Activated CD4-positive, alpha-beta T cell treated with anti-CD3 and anti-CD28 coated beads, Interleukin-2, amount 10 ng/mL, durations not matched to agents 7 days and 5 days (primary cell): ENCODE measurements at places on chromosomes 7 and 10.
A peak's percentile ranks its signal among the peaks of the same experiment; 100 is the strongest.

DNA sequence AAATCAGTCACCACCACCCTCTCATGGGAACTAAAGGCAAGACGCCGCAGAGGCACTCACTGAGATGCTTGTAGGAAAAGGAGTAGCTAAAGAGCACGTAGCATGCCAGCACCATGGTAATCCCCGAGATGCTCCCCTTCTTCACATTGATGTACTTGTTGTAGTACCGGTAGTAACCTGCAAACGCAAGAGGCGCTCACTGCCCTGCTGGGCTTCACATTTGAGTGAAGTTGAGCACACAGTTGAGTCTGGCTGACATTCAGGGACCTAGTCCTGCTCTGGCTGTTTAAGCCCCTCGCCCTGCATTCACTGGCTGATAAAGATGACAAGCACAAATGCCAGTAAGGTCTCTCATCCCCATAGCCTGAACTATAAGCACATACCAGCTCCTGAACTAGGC, 6.9 kb downstream of the ATP5MF start:
- peaks cover 40% of the 10 kb centered on the region for H3K36me3 ChIP-seq
- no peak overlapping the region for H3K4me3 ChIP-seq
- peaks cover 17% of the 10 kb centered on the region for H3K4me1 ChIP-seq
- DNase-seq: peak; percentile 45
- no peaks in the 10 kb centered on the region for H3K27me3 ChIP-seq

DNA sequence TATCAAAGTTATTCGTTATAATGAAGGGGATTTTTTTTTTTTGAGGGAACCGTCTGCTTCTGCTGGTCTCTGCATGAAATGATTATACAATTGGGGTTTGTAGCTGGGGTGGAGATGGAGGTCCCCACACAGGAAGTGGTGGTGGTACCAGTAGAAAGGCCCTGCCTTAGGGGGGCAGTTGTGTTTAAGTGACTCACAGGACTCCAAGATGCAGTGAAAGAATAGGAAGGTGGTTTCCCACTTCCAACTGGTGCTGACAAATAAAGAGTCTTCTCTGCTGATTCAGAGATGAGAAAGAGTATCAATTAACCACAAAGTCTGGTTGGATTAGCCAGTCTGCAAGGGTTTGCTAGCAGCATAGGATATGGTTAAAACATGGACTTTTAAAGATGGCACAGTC, 376.0 kb downstream of the SORCS3 start:
- no peak for DNase-seq
- H3K4me1 ChIP-seq: peaks cover 7% of the 10 kb centered on the region
- H3K27me3 ChIP-seq: no peaks in the 10 kb centered on the region
- H3K4me3 ChIP-seq: no peak overlapping the region

GRCh38 chr7:36760856-36761762, 36.8 kb upstream of the AOAH start:
- no peak overlapping the region for H3K4me3 ChIP-seq
- no peaks in the 10 kb centered on the region for H3K27me3 ChIP-seq
- H3K27ac ChIP-seq: no peak overlapping the region

- no peak within 1 kb of the TSS for H3K4me3 ChIP-seq
- H3K27me3 ChIP-seq: peaks cover 36% of the 10 kb centered on the region
- no peaks in the 10 kb centered on the region for H3K36me3 ChIP-seq
Observed at GRCh38 chr10:120456626-120457430, at the start of gene PLPP4. Gene PLPP4 (plus strand): TSS chr10:120457227. CDS start chr10:120457306, 79 bp downstream.

- peaks cover 28% of the 10 kb centered on the region for H3K4me1 ChIP-seq
- H3K36me3 ChIP-seq: peaks cover 32% of the 10 kb centered on the region
- peak within 1 kb of the TSS; percentile 99 for H3K27ac ChIP-seq
- no peaks in the 10 kb centered on the region for H3K27me3 ChIP-seq
Observed at GRCh38 chr10:38010119-38010903, at the start of gene ZNF33A. Gene ZNF33A (plus strand): TSS chr10:38010675. CDS start chr10:38012342, 1,667 bp downstream.

- no peak overlapping the region for H3K4me3 ChIP-seq
- no peaks in the 10 kb centered on the region for H3K27me3 ChIP-seq
- H3K4me1 ChIP-seq: no peaks in the 10 kb centered on the region
- DNase-seq: no peak
- no peaks in the 10 kb centered on the region for H3K36me3 ChIP-seq
- no peak overlapping the region for H3K27ac ChIP-seq
Observed at GRCh38 chr7:47622586-47622945, 40.7 kb upstream of the TNS3 start.

DNA sequence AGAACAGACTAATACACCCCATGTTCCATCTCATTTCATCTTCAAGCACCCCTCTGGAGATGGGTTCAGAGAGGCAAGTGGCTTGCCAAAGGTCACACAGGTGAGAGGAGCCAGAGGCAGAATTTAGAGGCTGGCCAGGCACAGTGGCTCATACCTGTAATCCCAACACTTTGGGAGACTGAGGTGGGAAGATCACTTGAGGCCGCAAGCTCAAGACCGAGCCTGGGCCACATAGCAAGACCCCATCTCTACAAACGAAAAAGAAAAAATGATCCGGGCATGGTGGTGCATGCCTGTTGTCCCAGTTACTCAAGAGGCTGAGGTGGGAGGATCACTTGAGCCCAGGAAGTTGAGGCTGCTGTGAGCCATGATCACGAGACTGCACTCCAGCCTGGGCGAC, 34.7 kb upstream of the MYL10 start:
- no peak overlapping the region for H3K27ac ChIP-seq
- DNase-seq: no peak
- H3K4me1 ChIP-seq: no peaks in the 10 kb centered on the region
- H3K36me3 ChIP-seq: no peaks in the 10 kb centered on the region
- peaks cover 2% of the 10 kb centered on the region for H3K27me3 ChIP-seq
